ENCODE measurements at places on chromosomes 7 and 10.

- no peak for DNase-seq
These were observed 12.6 kb upstream of the SH2B2 start for GRCh38 chr7:102273749-102274712.

DNA sequence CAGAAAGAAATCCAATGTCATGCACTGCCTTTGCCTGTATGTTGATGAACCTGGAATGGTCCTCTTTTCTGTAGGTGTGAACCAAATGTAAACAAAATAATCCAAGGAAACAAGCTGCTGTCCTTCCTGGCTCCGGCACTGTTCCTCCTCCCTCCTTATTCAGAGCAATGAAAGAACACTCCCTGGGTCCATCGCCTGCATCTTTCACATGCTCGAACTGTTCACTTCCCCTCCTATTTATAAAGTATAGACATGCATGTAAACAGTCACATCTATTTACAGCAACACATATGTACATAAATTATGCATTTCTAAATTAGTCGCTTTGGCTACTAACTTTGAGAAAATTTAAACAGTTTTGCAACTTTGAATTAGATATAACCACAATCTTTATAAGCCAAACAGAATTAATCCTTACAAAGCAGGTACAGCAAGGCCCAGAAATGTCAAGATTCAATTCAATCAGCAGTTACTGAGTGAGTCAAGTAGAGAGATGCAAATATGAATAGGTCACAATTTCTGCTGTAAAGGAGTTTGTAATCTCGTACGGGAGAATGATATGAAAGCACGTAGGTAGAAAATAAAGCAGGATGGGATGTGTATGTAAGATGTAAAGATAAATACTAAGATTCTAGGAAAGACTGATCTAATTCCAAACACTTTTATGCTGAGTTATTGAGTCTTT, 162.6 kb downstream of the PIP4K2A start:
- no peak for DNase-seq

DNA sequence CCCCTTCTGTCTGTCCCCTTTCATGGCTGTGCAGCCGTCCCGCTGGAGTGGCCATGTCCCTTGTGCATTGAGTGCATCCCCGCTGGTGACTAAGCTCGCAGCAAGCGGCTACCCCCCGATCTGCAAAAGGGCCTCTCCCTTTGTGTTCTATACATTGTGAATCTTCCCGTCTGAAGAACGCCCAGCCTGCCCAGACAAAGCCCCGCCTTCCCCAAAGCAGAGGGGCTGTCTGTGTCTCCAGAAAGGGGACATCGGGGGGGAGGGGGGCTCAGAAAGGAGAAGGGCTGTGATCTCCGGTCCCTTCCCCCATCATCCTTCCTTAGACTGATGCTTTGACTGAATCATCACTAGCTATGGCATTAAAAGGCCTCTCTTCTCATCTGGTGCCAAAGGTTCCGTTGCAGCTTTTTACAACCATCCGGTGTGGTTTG, 11.9 kb downstream of the NPTX2 start:
- DNase-seq, result no peak

DNA sequence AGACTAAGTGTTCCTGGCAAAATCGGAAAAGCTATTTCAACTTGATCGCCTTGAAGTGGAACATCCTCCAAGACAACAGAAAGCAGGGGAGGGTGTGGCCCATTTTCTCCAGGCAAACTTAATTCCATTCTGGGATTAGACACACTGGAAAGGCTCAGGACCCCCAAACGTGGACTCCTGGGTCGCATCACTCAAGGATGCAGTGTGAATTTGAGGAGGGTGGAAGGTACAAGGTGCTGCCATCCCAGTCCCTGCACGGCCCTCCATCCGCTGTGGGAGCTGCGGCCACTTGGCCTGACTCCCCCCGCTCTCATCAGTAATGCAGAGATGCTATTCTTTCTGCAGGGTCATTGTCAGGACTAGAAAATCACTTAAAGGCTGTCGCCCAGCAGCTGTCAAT, 2.4 kb downstream of the CNPY1 start:
- no peak for DNase-seq

DNA sequence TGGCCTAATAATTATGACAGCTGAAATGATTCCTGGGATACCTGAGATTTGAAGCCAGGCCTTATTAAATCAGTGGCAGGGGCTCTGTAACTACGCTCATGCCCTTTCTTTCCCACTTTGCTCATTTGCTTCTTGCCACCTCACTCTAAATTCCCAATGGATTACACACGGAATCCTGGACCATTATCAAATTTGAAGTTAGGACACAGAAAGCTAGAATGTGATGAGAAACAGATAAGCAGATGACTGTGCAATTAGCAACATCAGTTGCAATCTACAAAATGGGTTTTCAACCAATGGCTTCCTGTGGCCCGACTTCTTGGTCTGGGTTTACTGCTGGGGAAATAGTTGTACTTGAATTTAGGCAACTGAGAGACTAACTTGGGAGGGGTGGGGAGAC, 374.3 kb downstream of the INHBA start:
- DNase-seq, result no peak

DNA sequence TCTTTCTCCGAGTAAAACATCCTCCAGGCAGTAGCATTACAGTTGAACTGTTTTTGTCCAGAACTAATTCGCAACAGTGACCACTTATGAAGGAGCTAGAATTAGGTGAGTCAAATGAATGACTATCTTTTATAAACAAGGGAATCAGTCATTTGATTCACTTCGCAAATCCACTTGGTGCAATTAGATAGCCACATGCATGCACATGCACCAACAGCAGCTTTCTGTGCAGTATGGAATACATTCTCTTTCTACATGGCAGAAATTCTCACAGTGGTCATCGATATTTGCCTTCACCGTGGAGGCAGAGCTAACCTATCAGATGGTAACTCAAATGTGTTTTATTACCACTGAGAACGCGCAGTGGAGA, 118.8 kb downstream of the CDK6 start:
- no peak for DNase-seq

GRCh38 chr7:10780400-10780747, 193.3 kb upstream of the PHF14 start:
- no peak for DNase-seq

DNA sequence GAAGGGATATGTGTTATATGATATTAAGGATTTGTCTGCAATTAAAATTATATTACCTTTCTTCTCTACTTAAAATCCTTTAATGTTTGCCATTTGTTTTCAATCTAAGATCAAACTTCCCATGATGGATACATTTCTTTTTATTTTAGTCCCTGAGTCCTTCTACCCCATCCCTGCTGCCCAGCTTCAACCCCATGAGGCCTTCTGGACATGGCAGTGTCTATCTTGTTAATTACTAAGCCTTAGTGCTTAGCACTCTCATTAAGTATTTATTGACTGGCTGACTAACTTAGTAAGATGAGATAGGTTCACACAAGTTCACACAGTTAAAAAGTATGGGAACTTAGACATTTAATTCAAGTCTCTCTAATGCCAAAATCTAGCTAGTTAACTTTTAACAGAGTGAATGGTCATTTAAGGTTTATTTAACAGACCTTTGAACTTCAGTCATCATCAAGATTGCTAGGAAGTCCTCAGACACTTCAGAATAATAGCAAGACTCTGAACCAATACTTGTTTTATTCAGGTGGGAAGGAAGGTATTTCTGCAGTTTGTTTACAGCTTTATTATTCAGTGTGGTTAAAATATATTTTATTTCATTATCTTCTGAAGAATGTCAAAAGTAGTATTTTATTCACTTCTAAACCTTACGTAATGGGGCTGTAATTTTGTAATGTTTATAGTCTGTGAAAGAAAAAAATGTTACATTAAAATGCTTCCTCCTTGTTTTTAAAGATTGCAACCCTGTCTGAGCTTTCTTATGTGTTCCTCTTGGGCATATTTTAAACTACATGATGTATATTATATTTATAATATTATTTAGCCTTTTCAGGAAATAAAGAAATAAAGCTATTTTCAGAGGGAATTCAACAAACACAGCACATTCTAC, 848.9 kb downstream of the REEP3 start:
- no peak for DNase-seq

DNA sequence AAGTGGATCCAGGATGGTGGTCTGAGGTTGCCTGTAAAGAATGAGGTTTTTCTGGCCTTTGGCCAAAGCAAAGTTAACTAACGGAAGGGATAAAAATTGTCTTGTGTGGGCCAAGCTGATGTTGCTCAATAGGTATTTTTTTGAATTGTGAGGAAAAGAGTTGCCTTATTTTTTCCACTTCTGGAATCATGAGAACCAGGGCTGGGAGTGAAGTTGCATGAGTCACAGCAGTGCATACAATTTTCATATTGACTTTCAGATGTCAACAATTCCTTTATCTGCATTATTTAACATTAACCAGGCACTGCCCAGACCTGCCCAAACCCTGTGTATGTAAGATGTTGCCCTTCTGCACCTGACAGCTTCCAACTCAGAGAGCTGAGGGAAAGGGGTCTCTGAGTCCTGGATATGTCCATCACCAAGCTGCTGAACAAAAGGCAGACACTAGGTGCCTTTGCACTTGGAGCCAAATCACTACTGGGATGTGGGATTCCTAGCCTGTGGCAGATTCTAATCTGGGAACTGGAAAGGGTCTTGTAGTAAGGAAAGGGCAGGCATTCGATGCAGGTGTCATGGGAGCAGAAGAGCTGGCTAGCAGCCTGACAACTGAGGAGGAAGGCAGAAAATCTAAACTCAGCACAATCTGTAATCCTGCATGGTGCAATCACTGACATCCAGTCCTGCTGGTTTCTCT, 52.3 kb upstream of the SLC35B4 start:
- DNase-seq, result no peak

DNA sequence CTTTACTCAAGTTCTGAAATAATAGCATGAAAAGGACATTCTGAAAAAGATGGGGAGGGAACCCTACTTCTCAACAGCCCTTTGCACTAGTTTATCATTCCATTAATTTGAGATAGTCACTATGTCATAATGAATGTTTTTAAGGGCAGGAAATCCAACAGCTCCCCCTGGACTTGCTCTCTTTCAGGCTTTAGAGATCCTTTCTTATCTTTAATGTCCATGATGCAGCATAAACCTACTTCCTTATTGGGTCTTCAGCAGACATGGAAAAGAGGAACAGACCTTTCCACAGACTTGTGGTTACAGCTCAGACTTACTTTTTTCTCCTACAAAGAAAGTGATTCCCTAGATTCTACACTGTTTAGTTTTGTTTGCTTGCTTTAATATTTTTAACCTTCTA, 87.3 kb downstream of the IDE start:
- DNase-seq, result no peak

Measured in activated CD4-positive, CD25-positive, alpha-beta regulatory T cell treated with anti-CD3 and anti-CD28 coated beads, Interleukin-2, amount 50 U/mL, for 16 hours (primary cell).